ENCODE measurements at places on chromosomes 1 and 21.

DNA sequence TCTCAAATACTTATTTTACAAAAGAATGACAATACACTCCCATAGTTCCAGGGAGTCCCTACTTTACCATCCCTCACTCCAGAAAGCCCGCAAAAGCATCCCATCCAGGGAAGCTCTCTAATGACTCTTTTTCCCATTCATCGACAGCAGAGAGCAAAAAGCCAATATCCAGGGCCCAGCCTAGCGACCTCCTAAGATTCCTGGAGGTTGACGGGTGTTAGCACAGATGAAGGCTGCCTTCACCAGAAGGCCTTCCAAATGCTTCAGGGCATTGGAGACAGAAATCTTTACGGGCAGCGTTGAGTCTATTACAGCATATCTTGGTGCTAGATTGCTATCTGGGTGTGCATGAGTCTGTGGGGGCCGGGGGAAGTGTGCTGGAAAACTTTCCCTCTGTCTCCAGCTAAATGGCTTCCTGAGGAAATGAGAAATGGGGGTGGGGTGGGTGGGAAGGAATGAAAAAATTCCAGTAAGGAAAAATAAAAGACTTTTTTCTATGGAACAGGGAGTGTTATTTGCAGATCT, 136.6 kb downstream of the PROX1 start:
- DNase-seq = no peak

- DNase-seq = no peak
These were observed 60.1 kb upstream of the ABCG1 start for GRCh38 chr21:42158846-42159245.

DNA sequence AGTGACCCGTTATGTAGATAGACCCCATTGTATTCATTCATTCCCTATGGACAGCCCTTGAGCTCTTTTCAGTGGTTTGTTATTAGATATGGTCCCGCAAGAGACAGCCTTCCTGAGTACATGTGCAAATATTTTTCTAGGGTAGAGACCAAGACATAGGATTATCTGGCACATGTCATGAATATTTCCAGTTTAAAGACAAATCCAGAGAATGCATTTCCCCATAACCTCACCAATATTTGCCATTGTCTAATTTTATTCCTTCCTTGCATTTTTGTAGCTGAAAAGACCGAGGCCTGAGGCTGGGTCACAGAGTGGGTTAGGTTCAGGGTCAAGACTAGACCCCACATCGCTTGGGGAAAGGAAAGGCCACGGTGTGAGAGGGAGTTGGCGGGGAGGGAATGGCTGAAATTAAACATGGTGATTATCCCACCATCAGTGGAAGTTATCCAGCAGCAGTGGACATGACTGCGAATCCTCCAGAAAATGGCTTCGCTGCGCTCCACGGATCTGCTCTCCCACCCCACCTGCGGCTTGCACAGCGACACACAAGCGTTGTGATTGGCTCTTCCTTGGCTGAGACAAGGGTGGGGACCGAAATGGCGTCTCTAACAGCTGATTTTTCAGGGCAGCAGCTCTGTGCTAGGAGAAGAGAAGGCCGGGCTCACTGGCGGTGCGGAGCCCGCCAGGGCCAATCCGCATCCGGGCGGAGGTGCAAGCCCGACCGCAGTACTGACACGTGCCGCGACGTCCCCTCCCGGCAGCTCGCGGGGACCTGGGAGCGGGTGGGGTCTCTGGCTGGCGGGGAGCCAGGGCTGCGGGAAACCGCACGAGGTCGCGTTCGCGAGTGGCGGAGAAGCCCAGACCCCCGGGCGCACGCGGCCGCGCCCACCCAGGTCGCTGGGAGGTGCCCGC, 16.1 kb upstream of the STMN1 start:
- DNase-seq = no peak

DNA sequence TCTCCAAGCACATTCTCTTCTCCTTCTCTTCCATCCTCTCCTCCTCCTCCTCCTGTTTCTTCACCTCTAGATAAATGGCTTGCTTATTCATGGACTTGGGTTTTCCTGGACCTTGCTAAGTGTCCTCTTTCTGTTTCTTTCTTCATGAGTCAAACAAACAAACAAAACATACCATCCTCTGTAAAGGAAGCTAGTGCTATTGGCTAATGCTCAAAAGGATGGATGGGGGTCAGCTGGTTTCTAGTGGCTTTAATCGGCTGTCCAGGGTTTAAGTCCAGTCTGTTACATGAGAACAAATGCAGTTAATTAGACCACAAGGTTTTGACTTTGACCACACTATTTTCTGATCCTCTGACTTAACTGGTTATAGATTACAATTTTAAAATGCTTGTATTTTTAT, 83.8 kb upstream of the TSPAN2 start:
- no peak for DNase-seq

DNA sequence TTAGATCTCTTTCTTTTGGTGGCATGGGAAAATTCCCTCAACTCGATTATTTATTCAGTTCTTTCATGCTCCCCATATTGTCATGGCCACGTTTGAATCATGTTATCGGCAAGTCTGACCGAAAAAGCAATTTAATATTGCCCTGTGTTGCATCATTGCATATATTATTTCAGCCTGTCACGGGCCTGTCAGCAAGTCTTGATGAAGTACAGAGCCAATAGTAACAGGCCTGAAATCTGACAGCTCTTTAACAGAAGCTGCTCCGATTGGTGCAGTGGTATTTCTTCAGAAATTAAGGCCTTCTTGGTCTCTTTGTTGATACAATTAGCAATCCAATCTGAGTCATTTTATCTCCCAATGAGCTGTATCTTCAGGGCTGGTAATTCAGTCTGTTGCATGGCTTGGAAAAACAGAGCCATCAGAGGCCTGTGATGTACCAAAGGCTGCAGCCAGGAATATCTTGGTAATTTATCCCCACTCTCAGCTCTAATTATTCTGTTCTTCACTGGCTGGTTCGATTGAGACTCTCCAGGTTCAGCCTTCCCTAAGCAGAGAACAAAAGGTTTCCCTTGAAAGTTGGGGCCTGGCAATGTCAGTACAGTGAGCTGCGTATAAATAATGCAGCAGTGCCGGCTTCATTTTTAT, 149.5 kb downstream of the FGGY start:
- no peak for DNase-seq

GRCh38 chr1:55654750-55655149, 439.6 kb upstream of the USP24 start:
- DNase-seq = no peak

- no peak for DNase-seq
These were observed 53.9 kb downstream of the NR5A2 start for GRCh38 chr1:200081151-200081968.

DNA sequence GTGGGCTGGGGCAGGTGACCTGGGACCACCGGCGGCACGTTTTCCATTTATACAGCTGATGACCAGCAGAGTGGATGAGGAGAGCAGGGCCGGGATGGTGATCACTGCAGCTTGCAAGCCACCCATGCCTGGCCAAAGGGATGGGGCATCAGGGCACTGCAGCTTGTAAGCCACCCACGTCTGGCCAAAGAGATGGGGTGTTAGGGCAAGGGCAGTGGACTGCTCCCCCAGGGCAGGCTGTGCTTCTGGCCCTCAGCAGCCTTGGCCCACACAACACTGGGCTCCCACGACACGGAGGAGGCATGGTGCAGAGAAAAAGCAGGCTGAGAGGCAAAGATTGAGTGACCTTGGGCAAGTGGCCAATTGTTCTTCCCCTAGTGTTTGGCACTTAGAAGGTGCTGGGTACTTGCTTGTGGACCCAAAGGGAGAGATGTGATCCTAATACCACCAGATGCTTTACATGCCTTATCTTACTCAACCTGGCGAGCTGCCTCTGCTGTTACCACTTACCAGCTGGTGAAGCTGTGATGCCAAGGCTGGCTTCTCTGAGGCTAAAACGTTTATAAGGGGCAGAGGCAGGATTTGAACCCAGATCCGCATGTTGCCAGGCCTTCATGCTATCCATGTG, 48.3 kb downstream of the TRIM62 start:
- DNase-seq = no peak

DNA sequence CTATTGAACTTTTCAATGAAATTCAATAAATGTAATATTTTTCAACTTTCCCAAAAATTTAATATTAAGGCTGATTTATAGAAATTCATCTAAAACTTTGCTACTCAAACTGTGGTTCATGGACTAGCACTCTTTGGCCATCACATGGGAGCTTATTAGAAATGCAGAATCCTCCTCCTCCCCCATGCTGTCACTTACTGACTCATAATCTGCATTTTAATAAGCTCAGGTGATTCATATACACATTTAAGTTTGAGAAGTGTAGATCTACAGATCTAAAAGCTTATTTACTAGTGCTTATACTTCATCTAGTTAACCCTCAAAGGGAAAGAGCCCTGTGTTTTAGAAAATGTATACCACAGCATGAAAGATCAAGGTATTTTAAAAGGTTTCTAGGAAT, 84.3 kb downstream of the HS2ST1 start:
- no peak for DNase-seq

- no peak for DNase-seq
These were observed 70.0 kb upstream of the KCNJ15 start for GRCh38 chr21:38186661-38187270.

DNA sequence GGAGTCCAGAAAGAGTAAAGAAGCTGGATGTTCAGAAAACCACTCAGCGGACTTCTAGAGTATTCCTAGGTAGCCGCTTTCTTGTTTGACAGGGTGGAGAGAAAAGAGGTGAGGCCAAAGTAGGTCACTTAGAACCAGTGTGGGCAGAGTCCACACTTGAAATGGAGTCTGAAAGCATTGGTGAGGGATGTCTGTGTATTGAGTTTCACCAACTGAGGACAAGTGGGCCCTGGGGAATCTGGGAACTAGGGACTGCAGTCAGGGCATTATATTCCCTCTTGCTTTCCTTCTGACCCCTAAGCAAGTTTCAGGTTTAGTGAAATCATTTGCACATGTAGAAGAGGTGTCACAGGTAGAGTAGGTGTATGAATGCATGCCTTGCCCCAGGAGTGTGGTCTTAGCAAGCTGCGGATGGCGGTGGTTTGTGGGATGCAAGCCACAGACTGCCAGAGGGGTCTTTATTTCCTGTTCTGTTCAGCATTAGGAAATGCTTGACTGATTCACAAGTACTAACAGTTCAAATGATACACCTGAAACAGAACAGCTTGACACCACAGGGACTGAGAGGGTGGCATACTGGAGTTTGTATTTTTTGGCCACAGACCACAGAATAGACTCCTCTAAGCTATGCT, 1.1 kb upstream of the GNG12 start:
- DNase-seq = no peak

- DNase-seq = no peak
These were observed 287.4 kb downstream of the NPHP4 start for GRCh38 chr1:5704561-5705514.

GRCh38 chr1:180170546-180171151, 16.0 kb downstream of the QSOX1 start:
- DNase-seq = no peak

DNA sequence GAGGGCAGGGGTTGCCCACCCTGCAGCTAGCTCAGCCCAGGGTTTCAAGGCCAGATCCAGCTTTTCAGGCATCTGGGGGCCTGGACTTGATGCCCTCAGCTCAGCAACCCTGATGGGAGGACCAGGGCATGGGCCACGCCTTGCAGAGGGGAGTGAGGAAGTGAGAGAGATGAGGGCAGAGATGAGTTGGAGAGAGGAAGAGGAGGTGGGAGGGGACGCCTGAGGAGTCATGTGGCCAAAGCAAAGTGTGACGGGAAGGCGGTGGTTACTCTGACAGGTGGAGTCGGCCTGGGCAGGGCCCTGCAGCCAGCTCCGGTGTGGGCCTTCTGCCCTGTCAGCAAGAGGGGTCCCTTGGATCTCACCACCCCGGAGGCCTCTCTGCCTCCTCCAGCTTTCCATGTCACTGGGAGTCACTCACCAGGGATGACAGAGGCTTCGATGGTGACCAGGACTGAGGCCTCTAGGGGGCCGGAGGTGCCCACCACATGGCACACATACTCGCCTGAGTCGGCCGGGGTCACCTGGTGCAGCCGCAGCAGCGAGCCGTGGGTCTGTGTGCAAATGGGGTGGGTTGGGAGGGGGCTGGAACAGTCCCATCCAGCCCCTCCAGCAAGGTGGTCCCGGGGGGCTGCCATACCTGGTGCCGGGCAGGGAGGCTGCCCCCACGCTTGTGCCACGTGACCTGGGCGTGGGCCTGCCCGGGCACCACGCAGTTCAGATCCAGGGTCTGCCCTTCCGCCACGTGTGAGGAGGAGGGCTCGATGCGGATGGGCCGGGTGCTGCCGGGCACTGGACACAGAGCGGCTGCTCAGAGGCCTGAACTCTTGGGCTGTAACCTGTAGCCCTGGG, 40.4 kb downstream of the LDLRAD2 start:
- no peak for DNase-seq
